GDM1 (cell line): ENCODE measurements at places on chromosomes 1 and 21.
A peak's percentile ranks its signal among the peaks of the same experiment; 100 is the strongest.

GRCh38 chr1:198967566-198967965, 328.7 kb downstream of the PTPRC start:
- no peak for DNase-seq

- DNase-seq = no peak
Observed at GRCh38 chr1:93567255-93567918, 114.2 kb downstream of the BCAR3 start.

- no peak for DNase-seq
Observed at GRCh38 chr1:63294803-63295594, 27.4 kb upstream of the FOXD3 start.

GRCh38 chr1:116006486-116006964, 30.2 kb downstream of the SLC22A15 start:
- DNase-seq = no peak

DNA sequence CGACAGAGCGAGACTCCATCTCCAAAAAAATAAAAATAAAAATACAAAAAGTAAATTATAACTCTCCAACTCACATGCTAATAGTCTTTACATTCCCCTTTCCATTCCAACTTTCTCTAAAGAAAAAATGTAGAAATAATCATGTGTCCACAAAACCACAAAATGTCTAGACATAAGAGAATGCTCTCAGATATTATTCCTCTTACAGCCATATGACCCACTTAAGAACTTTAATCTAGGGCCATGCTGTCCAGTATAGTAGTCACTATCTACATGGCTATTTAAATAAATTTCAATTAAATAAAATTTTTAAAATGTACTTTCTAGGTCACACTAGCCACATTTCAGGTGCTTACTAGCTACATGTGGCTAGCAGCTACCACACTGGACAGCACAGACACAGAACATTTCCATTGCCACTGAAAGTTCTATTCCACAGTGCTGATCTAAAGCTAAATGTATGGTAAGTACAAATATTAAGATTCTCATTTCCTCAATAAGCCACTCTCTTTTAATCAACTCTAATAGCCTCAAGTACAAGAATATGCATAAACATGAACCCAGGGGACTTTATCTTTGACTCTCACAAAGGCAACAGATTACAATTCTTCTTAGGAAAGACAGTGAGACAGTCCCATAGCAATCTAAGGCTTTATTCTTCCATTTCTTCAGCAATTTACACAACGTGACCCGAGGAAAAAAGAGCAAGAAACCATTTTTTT, 138.6 kb downstream of the RERE start:
- no peak for DNase-seq

GRCh38 chr1:157829711-157830110, 9.8 kb upstream of the FCRL1 start:
- DNase-seq = no peak

DNA sequence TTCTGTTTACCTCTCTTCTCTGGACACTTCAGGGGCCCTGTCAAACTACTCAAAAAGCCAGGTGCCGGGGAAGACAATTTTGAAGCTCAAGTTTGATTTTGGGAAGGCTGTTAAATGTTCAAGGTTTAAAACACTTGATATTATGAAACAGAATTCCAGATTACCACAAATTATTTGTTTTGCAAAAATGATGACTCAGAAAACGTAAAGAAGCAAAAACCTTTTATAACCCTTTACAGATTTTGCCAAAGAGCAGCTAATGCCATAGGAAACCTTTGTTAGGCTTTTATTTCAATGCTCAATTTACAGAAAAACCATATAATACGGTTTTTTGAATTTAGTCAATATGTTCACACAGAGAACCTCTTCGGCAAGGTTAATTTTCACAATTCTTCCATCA, 593.4 kb upstream of the ZP4 start:
- no peak for DNase-seq

DNA sequence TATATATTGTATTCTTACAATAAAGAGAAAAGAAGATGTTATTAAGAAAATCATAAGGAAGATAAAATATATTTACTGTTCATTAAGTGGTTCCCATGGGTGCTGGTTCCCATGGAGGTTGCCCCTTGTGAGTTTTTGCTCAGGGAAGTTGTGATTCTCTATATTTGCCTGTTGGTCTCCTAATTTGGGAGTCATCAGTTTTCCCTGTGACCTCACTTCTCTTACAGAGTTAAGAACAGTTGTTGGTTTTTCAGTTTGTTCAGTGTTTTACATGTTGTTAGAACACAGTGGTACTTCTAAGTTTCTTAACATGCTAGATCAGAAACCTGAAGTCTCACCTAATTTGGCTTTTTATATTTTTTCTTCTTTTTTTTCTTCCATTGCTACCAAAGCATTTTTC, 109.2 kb downstream of the OSBPL9 start:
- DNase-seq = no peak

DNA sequence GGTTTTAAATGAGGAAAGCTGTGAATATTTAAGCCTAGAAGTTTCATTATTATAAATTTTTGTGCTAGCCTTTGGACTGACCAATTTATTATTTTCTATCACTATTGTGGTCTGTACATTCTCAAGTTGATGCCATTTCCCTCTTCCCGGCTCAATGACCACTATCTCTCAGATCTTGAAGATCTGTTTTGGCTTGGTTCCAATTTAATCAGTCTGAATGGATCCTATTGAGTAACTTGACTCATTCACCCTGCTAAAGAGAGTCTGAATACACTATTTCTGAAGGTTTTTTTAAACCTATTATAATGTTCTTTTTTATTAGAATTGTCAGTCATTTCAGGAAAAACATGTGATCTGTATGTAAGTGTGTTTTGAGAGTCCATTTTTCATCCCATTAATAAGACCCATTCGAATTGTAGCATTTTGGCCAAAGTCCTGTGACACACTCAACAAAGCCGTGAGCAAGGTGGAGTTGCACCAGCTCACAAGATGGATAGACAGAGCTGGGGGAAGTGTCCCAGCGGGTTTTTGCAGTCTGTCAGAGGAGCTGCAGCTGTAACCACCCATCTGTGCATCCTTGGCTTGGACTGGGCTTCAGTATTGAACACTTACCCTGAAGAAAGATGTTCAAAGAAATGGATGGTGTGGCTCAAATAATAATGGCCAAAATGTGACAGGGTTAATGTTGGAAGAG, 145.6 kb downstream of the NFIA start:
- no peak for DNase-seq

GRCh38 chr1:218665221-218665620, 320.1 kb downstream of the TGFB2 start:
- no peak for DNase-seq

DNA sequence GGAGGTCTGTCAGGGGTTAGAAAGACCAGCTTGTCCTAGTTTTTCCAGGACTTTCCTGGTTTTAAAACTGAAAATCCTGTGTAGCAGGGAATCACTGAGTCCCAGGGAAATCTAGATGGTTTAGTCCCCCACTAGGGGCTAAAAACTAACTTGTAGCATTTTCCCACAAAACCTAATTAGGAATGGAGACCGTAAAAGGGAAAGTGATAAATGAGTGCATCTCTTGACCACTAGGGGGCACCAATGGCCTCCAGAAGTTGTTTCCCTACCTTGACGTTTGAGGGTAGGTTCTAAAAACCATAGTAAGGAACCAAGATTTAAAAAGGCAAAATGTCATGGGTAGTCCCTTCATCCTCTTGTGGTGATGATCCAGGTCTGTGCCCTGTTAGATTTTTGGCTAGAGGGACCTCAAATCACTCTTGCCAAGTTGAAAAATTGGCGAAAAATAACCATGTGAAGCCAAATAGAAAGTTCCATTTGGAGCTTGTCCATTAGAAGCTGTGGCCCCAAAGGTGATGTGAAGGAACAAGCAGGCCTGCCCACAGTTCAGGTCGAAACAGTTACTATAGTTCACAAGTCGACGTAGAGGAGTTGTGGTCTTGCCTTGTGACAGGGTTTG, 24.5 kb downstream of the CLIC6 start:
- peak; percentile 16 for DNase-seq

- no peak for DNase-seq
Observed at GRCh38 chr1:37133276-37134145, 99.2 kb upstream of the GRIK3 start.

- DNase-seq = no peak
Observed at GRCh38 chr1:77388661-77389060, 106.8 kb downstream of the AK5 start.

GRCh38 chr1:78277253-78277652, 213.5 kb upstream of the PTGFR start:
- DNase-seq = no peak

DNA sequence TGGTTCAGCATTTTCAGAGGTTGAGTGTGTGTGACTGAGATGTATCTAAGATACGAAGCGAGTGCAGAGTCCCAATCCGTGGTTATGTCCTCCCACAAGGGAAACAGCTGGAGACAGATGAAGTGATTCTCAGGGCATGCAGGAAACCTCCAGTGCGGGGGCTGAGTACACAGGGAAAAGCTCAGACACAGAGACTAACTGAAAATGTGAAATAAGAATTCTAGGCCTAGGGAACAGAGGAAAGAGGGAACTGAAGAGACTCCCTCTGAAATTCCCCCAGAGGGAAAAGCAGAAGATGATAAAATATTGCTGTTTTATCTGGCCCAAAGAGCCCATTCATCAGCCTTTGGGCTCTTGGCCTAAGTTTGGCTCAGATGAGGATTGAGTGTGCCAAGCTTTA, 116.8 kb downstream of the LRRC53 start:
- no peak for DNase-seq

- DNase-seq = no peak
Observed at GRCh38 chr1:182587666-182588499, 1.2 kb downstream of the RNASEL start.

DNA sequence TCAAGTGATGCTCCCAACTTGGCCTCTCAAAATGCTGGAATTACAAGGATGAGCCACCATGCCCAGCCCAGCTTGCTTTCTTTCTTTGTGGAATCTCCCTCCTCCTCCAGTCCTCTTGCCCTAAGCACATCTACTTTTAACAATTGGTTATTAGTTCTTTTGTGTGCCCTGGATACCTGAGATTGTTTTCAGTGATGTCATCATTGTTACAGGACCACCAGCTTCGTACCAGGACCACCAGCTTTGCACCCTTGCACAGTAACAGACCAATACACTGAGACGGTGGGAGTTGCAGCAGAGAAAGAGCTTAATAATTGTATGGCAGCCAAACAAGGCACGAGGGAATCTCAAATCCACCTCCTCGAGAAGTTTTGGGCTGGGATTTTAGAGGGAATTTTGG, 71.3 kb downstream of the CNIH3 start:
- no peak for DNase-seq

- DNase-seq = peak; percentile 13
Observed at GRCh38 chr1:213327017-213327667, 276.1 kb downstream of the RPS6KC1 start.

DNA sequence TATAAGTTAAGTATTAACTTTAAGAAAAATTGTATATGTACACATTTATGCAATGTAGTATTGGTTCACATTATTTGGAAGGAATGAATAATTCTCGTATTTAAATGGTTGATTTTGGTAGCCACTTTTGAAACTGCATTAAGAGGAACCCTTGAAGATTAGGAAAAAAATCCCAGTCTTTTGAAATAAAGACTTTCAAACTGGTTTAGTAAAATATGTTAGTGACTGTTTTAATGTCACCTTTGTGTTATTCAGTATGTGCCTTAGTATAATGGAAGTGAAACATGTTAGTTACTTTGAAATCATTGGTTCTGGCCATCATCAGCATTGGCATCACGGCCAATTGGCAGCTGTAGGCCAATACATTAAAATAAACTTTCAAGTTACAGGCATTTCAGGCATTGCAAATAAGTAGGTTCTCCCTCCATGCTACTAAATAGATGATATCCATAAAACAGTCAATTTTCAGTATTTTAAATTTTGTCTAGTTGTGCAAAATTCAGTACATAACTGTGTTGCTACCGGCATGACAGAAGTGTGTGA, 4.4 kb downstream of the MIER1 start:
- DNase-seq = no peak

DNA sequence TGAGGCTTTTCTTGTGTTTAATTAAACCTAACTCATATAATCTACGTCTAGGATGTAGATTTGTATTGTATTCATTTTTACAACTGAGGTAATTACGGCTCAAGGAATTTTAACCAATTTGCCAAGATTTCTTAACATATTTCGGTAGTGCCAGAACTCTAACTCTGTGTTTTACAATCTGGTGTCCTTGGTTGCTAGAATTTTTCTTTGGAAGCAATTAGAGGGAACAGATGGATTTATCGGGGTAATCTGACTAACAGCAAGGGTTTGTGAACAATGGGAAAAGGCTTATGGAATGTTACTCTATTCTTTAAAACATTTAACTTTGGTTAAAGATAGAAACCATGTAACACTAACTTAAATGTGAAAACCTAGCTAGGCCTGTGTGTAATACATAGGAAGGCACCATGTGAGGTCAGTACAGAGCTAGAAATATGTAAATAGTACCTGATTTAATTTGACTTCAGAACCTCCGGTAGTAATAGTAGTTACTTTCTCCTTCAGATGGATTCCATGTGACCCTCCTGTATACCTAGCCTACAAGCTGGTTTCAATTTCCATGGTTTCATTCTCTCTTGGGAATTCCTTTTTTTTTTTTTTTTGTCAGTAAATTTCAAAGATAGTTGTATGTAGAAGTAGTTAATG, 1.2 kb downstream of the MTF2 start:
- DNase-seq = peak; percentile 18

GRCh38 chr1:52814465-52814864, 28.1 kb upstream of the ZYG11A start:
- DNase-seq = no peak

DNA sequence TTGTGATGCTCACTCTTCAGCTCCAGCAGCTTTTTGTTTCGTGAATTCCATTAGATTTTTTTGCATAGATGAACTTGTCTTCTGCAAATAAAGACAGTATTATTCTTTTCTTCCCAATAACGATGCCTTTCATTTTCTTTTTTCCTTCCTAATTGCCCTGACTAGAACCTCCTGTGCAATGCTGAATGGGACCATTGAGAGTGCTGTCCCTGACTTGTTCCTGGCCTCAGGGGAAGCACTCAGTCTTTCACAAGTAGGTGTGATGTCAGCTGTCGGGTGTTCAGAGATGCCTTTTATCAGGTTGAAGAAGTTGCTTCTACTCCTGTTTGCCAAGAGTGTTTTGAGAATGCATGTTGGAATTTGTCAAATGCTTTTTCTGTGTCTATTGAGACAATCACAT, 64.3 kb upstream of the ADARB1 start:
- DNase-seq = no peak

GRCh38 chr1:12370333-12370975, 140.6 kb downstream of the VPS13D start:
- DNase-seq = no peak
